Stimulated activated CD4-positive, alpha-beta T cell treated with anti-CD3 and anti-CD28 coated beads, Interleukin-2, amount 100 ng/mL, for 48 hours (primary cell): ENCODE measurements at places on chromosomes 2 and 18.

DNA sequence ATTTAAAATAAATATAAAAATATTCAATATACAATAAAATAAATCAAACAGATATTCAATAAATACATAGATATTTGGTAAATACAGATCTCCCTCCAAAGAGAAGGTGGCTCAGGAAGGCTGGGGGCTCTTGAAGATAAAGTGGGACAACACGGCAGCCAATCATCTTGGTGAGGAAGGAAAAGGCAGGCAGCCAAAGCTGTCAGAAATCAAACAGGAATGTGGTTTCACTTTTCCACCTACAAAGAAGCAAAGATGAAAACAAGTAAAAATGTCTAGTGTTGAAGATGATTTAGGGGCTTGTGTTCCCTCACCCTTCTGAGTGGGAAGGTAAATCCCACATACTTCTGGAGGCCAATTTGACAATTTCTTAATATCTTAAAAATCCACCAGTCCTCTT, 85.7 kb downstream of the B3GNT2 start:
- DNase-seq, result no peak

GRCh38 chr2:30645081-30645744, 162.0 kb downstream of the CAPN13 start:
- DNase-seq, result no peak

GRCh38 chr2:143482316-143482715, 353.1 kb downstream of the ARHGAP15 start:
- no peak for DNase-seq

- peak; percentile 9 for DNase-seq
These were observed 515 bp downstream of the TSHZ1 start for GRCh38 chr18:75211002-75211621.

GRCh38 chr2:3665886-3666612, 8.0 kb downstream of the ALLC start:
- DNase-seq, result no peak

- DNase-seq, result no peak
These were observed 8.9 kb upstream of the TMSB10 start for GRCh38 chr2:84896567-84896966.

GRCh38 chr2:3184167-3184566, 193.5 kb downstream of the EIPR1 start:
- DNase-seq, result no peak

GRCh38 chr2:74003494-74004211, 18.9 kb downstream of the TET3 start:
- no peak for DNase-seq

DNA sequence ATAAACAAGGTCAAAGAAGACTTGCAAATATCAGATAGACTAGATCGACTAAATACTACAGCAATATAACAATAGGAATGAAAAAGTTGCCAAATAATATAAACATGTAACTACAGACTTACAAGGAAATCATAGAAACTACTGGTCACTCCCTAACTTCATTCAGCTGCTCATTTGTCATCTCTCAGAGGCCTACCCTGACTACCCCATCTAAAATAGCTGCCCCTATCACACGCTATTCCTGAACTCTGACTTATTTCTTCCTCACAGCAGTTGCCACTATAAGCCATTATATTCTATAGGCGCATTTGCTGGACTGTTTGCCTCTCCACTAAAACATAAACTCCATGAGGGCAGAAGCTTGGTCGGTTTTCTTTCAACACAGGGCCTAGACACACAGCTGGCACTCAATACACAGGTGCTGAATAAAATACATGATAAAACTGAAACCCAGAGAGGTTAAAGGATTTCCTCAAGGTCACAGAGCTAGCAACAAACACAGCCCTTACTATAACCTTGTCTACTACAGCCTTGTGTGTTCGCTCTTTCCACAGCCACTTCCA, 1.8 kb downstream of the STRN start:
- no peak for DNase-seq

DNA sequence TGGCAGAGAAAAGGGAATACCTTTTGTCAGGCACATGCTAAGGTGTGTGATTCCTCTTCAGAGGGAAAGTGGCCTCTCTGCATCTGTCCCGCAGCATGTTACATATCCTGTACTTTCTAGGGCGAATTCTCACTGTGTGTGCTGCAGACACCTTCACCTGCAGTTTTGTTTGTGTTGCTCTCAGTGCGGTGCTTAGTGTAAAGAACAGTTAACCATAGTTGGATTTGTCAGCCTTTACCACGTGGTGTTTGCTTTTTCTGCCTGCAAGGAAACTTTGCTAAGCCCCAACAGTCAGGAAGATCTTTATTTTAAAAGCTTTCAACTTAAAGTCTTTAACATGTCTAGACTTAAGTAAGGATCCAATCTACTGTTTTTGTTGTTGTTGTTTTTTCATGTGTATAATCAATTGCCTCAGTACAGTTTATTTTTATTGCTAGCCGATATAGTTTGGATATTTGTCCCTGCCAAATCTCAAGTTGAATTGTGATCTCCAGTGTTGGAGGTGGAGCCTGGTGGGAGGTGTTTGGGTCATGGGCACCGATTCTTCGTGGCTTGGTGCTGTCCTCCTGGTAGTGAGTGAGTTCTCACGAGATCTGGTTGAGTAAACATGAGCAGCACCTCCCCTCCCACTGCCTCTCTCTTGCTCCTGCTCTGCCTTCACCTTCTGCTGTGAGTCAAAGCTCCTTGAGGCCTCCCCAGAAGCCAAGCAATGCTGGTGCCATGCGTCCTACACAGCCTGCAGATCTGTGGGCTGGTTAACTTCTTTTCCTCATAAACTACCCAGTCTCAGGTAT, 90.6 kb downstream of the SNTG2 start:
- no peak for DNase-seq

GRCh38 chr2:191566344-191566743, 111.6 kb upstream of the NABP1 start:
- peak; percentile 67 for DNase-seq

GRCh38 chr2:70886541-70886987, 49.1 kb upstream of the ATP6V1B1 start:
- no peak for DNase-seq

GRCh38 chr18:62688743-62689317, 26.5 kb upstream of the PHLPP1 start:
- no peak for DNase-seq

- DNase-seq, result no peak
These were observed 678 bp upstream of the UBE2E3 start for GRCh38 chr2:180979749-180980105.

- no peak for DNase-seq
These were observed 312.0 kb upstream of the TNP1 start for GRCh38 chr2:217171874-217172273.

GRCh38 chr2:14220101-14220500, 412.4 kb upstream of the LRATD1 start:
- DNase-seq, result no peak

DNA sequence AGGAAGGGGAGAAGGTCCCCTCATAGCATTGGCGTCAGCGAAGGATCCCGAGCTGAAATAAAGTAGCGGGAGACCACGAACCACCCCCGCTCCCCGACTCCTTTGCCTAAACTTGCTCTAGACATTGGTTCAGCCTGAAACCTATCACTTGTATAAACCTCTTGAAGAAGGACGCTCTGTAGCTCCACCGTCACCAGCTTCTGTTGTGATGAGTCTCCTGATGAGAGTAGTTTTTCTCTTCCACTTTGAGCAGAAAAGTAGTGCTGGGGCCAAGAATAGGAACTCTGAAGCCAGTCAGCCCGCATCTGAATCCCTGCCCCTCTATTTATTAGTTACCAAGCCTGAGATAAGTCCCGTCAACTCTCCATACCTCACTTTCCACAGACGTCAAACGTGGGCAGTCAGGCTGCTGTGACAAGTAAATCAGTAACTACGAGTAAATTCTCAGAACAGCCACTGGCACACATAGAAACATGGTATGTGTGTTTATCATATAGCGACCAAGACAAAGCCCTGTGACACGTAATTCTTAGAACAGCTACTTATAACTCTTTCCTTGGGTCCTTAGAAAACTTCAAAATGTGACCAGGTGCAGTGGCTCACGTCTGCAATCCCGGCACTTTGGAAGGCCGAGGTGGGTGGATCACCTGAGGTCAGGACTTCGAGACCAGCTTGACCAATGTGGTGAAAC, 61.7 kb downstream of the CD226 start:
- DNase-seq, result peak; percentile 23

DNA sequence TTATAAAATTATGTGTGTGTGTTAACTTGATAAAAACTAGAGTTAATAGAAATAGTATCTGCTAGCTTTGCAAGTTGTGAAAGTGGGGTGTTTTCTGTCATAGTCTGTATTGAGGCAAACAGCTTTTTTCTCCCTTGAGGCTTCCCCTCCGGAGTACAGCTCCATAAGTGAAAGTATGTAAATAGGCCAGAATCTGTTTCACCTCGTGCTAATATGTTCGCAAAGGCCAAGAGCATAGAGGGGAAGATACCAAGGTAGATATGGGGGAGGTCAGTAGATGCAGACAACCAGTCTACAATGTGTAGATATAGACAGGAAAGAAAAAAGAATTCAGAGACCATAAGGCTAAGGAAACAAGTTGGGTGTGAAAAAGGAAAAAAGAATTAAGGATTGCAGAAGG, 72.9 kb downstream of the PTRHD1 start:
- DNase-seq, result no peak

DNA sequence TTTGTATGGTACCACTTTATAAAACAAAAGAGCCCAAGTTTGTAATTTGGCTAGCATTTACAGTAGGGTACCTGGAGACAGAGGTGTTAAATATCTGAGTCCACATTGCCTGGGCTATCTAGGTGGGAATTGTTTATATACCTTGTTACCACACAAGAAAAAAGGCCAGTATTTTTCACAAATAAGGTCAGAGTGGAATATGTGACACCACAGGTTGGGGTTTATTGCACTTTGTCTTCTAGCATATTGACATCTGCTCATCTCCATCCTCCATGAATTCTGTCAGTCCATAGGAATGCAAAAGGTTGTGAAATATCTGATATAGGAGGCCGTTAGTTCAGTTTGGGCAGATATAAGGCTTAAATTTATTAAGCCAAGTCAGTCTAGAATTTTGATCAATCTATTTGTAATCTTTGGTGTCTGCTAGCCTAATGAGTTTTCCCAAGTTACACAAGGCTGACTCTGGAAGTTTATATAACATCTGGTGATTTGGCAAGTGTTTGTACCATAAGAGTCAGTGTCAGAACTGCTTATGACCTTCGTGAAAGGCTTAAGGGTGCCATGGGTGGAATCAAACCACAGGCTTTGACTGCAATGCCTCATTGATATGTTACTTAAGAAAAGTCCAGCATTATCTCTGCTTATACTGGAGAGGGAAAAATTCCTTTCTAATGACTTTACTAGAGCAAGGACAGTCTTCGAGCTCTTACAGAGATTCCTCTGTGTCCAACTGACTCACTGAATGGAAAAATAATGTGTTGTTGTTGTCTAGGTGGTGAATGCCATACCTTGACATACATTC, 11.3 kb upstream of the DPP4 start:
- DNase-seq, result no peak

DNA sequence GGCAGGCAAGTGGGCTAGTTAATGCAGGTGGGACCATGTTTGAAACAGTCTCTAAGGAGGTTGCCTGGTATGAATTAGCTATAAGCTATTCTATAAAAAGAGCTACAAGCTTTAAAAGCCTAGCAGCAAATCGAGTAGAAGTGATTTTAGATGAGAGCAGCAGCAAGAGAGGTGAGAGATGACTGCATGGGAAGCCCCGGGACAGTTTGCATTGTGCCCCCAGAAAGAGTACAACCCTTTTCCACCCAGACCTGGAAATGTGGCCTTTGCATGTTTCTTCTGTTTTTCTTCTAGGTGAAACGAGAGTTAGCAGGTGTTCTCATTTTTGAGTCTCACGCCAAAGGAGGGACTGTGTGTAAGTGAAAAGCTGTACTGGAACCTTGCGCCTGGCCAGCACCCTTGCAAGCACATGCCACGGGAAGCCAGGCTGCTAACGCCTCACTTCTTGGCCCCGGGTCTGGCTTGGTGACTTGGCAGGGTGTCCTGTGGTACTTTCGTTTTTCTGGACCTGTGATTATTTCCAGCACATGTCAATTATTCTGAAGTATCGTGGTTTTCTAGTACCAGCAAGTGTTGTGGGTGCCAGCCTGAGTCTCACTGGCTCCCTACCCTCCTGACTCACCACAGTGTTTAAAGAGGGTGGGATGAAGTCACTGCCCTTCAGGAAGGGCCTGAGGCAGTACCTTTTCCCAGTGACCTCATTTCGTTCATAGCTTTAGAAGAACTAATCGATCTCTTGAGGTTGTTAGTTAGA, 90.3 kb upstream of the MAP3K20 start:
- DNase-seq, result no peak

GRCh38 chr2:178227187-178227586, 32.9 kb downstream of the OSBPL6 start:
- DNase-seq, result no peak

DNA sequence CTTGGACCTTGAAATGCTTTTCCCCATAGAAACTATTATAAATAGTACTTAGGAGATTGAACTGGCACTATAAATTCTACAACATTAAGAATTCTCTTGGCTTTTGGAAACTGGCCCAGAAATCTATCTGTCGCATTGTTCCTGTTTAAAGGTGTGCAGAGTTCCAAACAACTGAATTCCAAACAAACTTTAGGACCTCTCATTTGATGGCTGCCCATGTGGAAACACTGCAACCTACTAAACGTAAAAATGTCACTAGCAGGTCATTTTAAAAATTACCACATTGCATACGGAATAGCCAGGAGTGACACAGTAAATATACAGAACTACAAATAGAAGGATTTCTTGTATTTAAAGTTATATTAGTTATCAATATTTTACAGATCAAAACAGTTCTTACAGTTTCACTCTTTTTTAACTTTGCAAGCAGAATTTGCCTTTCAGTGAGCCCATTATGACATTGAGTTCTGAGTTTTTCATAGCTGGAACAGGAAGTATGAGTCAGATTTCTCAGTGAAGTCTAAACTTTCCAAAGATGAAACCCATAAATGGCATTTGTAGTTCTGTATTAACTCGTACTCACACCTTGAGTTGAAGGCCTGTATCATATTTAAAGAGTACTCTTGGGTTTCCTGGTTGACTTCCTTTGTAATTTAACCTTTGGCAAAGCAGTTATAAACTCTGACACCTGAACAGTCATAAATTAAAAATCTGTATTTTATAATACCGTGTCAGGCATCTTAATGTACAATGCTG, 142.3 kb upstream of the BOD1L2 start:
- DNase-seq, result no peak

DNA sequence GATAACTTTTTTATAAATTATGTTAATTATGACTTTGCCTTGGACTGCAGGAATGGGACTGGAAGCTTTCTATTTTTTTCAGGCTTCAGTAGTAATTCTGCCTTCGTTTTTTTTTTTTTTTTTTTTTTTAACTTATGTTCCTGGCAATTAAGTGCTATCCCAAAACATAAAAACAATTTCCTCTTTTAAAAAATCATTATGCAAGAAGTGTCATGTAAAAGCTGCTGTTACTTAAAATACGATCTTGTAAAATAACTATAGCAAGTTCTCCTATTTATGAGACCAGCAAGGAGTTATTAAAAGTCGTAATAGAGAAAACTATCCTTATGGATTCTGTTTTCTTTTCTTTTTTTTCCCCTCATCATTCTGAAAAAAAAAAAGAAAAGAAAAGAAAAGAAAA, 301.6 kb upstream of the FBXO11 start:
- DNase-seq, result no peak

DNA sequence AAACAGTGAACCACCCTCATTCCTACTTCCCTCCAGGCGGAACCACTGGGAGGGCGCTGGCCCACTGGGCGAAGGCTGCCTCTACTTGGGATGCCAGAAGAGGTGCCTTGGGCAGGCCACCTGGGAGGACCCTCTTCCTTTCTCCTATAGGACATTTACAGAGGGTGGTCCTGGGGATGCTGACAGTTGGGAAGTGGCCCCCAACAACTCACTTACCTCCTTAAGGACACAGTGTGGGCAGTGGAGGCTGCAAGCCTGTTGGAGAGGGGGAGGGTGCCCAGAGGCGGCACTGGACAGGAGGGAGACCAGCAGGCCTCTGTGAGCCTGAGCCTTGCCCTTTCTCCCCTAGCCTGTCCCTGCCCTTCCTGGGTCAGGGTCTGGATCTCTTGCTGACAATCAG, 346.4 kb upstream of the HS6ST1 start:
- no peak for DNase-seq
